CD4-positive, alpha-beta T cell treated with Interleukin-2 at 100 ng/mL for 4 hours (primary cell): ENCODE measurements at places on chromosomes 2 and 18.

GRCh38 chr2:188032306-188032705 lies 259.4 kb upstream of the GULP1 start:
- no peak for DNase-seq

DNA sequence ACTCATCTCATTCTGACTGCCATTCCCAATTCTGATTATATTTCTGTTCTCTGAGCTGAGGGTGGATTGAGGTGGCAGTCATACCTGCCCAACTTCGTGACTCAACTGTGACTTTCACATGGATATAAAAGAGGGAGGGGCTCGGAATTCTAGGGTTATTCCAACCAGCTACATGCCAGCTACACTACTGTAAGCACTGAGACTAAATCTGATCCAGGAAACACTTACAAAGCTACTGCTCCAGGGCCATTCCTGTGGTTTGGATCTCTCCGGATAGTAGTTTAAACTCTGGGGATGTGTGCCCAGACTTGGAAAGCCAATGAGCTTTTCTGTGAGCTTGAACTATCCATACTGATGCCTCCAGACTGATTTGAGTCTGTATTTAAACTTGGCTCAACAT lies 7.9 kb downstream of the MAP2 start:
- no peak for DNase-seq

- no peak for DNase-seq
These were observed 264.8 kb downstream of the KLHL29 start for GRCh38 chr2:23649819-23650218.

DNA sequence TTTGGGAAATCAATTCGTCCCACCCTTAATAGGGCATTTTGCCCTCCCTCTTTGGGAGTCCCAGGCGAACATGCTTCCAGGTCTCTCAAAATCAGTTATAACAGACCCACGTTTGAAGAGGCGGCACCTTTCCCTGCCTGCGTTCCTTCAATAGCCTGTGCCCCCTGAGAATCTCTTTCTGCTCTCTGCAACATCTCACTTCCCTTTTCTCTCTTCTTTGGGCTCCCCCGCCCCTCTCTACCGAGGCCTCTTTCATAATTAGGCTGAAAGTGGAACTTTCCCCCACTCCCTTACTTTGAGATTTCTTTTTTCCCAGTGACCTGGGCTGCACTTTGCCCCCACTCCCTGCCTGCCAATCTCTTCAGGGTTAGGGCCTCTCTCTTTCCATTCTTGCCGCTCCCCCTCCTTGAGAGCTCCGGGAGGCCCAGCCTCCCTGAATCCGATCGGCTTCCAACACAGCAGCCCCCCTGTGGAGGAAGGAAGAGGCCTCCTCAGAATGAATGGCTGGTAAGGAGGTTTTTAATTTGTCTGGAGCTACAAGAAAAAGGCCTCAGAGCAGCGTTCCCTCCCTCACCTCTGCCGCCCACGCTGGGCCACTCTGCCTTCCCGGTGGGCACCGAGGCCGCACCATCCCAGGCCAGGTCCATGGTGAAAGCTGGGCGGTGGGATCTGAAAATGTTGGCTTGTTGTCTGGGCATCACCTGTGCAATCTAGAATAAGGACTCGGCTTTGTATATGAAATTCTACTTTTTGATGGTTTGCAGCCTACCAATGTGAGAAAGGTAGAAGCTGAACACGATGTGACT lies 162.6 kb upstream of the SIX3 start:
- DNase-seq = no peak

DNA sequence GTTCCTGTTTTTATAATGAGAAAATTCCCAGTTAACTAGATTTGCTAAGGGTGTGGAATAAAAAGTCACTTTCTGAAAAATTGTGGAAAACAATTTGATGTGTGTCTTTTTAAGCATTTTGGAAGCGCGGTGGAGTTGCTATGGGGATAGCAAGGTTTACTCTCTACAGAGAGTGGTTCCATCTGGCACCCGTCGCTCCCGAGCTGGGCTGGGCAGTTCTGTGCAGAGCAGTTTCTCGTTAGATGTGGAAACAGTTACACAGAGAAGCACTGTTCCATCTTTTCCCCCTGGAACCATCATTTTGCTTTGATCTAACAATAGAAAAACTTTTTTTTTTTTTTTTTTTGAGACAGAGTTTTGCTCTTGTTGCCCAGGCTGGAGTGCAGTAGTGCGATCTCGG lies 17.4 kb downstream of the LDLRAD4 start:
- no peak for DNase-seq

DNA sequence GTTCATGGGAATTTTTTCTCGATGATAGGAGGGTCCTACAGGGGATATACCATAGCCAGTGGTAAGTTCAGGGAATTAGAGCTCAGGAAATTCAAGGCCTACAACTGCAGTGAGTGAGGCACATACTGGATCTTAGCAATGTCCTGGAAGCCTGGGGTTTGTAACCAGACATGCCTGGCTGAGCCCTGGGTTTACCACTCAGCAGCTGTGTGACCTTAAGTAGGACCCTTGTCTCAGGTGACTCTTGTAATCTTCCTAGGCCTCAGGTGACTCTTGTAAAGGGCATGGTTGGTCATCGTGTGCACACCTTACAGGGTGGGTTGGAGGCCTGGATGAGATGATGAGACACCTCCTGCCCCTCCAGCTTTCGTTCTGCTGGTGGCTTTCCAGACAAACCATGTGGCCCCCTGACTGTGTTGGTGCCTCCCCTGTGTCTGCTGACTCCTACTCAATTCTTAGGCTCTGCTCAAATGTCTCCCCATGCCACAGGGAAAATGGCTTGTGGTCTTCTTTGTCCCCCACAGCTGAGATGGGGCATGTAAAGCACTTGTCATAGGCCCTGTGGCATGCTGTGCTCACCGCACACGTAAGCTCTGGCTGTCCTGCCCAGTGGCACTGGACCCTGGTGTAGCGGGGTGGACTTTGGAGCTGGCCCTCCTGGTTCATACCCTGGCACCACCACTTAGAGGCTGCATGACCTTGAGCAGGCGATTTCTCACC lies 94.1 kb downstream of the FHOD3 start:
- no peak for DNase-seq

GRCh38 chr18:72119082-72119481 lies 425.1 kb downstream of the CBLN2 start:
- DNase-seq = no peak

DNA sequence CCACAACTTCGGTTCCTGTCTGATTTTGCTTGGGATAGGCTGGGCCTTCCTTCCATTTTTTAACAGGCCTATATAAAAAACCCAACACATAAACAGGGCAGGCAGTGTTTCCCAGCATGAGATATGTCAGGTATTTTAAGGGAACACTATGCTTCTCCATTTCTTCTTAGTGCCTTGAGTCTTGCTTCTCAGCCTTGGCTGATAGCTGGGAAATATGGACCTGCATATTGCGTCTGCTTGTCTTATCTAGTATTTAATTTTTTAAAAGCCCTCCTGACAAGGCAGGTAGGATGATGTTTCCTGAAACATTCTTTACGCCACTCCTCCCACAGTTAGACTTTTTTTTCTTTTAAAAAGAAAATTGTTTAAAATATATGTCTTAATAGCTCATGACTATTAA lies 45.5 kb upstream of the NABP1 start:
- no peak for DNase-seq
